ENCODE measurements at places on chromosomes 16 and 17. TPM values are rescaled to one million over a fixed set of nuclear protein-coding genes. Genes with fewer than 3 reads are reported as not detected.

GRCh38 chr17:72422505-72423285 is 301.9 kb downstream of the SOX9 start:
- H3K4me3 ChIP-seq, result peak overlapping the region; percentile 12
- DNase-seq, result peak; percentile 71
- H3K27me3 ChIP-seq, result no peaks in the 10 kb centered on the region

- peaks cover 20% of the 10 kb centered on the region for H3K4me1 ChIP-seq
- DNase-seq, result no peak
- H3K27ac ChIP-seq, result no peak overlapping the region
- H3K4me3 ChIP-seq, result no peak overlapping the region
- no peaks in the 10 kb centered on the region for H3K27me3 ChIP-seq
Observed at GRCh38 chr17:70426752-70427151, 257.4 kb downstream of the KCNJ2 start.

- peaks cover 81% of the 10 kb centered on the region for H3K36me3 ChIP-seq
- H3K27ac ChIP-seq, result no peak overlapping the region
- no peak overlapping the region for H3K4me3 ChIP-seq
Observed at GRCh38 chr17:51200295-51200694, 34.1 kb downstream of the NME2 start.

DNA sequence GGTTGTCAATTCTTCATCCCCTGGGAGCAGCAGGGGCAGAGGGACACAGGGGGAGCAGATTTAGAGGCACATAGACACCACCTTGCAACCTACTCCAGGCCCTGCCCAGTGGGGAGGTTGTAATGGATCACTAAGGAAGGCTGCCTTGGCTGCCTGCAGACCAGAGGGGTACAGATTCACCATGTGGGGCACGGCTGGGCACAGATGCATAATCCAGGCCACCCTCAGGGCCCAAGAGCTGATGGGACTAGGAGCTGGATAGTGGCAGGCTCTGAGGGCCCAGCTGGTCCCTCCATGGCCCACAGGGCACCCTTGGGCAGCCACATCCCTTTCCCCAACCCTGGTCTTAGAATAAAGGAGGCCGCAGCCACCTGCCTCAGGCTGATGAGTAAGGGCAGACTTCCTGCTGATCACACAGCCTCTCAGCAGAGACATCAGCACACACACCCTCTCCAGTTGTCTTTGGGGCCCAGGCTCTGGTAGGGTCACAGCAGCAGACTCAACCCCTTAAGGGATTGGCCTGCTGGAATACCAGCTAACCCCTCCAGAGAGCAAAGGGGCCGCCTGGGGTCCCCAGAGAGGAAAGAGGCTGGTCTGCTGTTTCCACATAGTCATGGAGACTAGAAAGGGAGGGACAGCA is 224.9 kb downstream of the GSG1L start:
- no peaks in the 10 kb centered on the region for H3K4me1 ChIP-seq
- no peak overlapping the region for H3K4me3 ChIP-seq
- H3K27me3 ChIP-seq, result no peaks in the 10 kb centered on the region
- H3K36me3 ChIP-seq, result no peaks in the 10 kb centered on the region
- H3K27ac ChIP-seq, result no peak overlapping the region
- no peak for DNase-seq

GRCh38 chr17:1733759-1734158 is 8.9 kb upstream of the SERPINF2 start:
- no peaks in the 10 kb centered on the region for H3K27me3 ChIP-seq
- peak; percentile 19 for DNase-seq
- H3K36me3 ChIP-seq, result no peaks in the 10 kb centered on the region
- no peaks in the 10 kb centered on the region for H3K4me1 ChIP-seq

Gene ERBB2
- polyA plus RNA-seq, result 2.6 TPM
